ENCODE measurements at places on chromosomes 4 and X.

- DNase-seq: no peak
These were observed 743.8 kb upstream of the ATOH1 start for GRCh38 chr4:93084599-93085305.

- no peak for DNase-seq
These were observed 44.3 kb downstream of the BMPR1B start for GRCh38 chr4:94802091-94802490.

- DNase-seq: no peak
These were observed 878.3 kb downstream of the FSTL5 start for GRCh38 chr4:161285461-161285860.

DNA sequence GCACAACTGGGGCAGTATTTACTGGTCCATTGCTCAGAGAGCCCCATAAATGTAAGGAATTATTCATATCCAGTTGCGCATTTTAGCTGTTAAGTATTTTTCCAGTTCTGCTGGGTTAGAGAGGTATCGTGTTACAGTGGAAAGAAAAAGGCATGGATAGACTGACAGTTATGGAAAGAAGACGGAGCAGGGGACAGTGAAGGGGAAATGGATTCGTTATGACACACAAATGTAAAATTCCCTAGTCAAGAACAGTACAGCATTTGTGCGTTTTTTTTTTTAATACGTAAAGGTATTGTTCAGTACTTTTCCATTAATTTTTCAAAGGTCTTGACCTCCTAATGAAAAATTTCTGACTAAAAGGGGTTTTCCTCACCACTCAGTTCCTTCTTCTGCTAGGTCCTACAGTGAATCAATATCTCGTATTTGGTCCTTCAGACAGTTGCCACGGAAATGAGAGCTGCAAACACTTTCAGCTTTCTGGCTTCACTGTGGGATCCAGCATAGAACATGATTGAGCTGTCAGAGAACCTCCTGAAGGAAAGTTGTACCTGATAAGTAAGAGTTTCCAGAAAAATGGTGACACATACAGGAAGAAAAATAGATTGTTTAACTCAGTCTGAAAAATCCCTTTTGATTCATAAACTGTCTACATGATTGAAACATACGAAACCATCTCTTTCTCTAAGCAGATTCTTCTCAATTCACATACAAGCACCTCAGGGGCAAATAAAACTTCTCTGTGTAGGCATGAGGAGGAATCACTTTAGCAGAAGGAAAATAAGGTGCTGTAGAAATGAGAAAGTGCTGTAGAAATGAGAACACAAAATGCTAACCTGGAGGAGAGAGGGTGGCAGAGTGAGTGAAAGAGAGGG is 21.8 kb upstream of the BBS12 start:
- DNase-seq: no peak

DNA sequence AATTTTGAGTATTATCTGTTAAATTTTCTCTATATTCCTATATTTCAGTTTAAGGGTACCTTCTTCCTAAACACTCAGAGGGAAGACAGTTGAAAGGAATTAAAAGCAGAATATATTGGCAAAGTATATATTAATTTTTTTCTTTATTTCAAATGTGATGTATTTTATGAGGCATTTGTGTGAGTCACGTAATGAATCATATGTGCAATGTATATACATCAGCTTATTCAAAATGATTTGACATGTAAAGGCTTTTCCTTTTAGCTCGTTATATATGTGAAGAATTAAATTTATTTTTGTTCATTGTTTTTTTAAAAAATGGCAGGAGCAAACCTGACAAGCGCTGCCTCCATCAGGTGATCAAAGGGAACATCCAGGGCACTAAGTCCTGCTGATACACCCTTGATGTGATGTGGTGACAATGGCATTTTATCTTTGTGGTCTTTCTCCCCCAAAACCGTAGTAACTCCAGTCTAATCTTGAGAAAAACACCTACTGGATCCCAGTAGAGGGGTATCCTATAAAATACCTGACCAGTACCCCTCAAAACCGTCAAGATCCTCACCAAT is 8.9 kb downstream of the WWC2 start:
- DNase-seq: no peak

DNA sequence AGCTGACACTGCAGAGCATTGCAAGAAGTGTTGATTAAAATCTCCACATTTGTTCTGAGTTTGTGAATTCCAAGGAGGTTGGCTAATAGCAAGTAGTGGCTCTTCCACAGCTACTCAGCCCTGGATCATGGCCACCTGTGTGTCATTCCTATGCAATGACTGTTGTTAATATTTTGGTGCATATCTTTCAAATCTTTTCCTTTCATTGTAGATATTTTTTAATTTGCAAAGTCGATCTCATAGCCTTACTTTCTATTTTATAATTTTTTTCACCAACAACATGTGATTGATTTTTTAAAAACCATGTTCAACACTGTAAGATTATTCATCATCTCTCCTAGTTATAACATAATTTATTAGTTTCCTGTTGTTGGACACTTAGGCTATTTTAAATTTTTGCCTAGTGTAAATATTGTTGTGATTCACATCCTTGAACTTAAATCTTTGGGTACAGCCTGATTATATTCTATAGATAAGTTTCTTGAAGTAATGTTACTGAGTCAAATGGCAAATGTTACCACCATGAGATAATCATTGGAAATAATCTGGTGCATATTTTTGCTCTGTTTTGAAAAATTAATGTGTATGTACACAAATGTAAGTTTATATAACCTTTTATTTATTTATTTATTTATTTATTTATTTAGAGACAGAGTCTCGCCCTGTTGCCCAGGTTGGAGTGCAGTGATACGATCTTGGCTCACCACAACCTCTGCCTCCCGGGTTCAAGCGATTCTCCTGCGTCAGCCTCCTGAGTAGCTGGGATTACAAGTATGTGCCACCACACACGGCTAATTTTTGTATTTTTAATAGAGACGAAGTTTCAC is 17.1 kb upstream of the ARHGAP10 start:
- DNase-seq: no peak

GRCh38 chr4:144288011-144288903 is 147.7 kb upstream of the GYPA start:
- no peak for DNase-seq

DNA sequence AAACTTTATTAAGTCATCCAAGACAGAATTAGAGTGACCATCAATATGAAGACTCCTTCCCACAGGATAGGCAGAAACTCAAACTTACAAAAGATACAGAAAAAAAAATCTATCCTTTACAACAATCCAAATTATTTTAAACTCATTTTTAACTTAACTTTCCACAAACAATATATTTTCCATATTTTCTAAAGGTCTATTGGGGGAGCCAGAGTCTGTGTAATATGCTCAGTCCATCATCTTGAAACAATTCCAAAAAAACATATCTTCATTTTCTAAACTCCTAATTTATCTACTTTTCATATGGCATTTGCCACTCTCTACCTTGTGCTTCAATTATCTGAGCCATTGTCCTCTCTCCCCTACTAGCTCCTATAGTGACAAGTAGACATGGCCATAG is 378.1 kb downstream of the PDGFC start:
- no peak for DNase-seq

DNA sequence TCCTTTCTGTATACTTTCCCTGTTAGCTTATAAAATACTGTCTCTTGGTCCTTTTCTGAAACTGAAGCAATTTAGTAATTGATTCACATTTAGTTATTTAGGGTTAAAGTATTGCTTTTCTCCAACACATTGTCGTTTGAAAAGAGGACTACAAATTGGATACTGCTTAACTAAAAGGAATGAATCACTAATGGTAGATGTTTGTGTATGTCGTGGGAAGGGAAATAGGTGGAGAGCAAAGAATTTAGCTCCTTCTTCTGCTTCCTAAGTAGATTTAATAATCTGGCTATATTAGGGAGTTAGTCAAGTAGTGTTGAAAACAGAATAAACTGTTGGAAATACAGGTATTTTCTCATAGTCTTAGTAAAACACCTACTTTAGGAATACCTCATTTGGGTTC is 27.9 kb downstream of the SLAIN2 start:
- no peak for DNase-seq

DNA sequence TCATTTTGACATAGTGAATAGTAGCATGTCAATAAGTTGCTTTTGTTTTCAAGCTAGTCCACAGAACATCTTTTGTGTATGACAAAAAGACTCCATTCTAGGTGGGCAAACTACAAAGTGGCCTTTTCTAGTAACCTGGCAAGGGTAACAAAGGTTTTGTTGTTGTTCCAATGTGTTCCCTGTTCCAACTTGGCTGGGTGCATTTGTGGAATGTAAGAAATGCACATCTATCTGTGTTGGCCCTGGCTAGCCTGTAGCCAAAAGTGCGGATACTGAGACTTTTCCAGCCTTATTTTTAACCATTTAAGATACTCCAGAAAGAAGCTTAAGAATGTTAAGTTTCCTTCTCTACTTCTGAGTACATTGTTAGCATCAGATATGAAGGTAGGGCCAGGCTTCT is 118.7 kb upstream of the CHRDL1 start:
- DNase-seq: no peak

- DNase-seq: no peak
These were observed 156.6 kb downstream of the DCTD start for GRCh38 chr4:182760551-182761043.

- DNase-seq: no peak
These were observed 36.0 kb upstream of the MXD4 start for GRCh38 chr4:2297606-2298531.

DNA sequence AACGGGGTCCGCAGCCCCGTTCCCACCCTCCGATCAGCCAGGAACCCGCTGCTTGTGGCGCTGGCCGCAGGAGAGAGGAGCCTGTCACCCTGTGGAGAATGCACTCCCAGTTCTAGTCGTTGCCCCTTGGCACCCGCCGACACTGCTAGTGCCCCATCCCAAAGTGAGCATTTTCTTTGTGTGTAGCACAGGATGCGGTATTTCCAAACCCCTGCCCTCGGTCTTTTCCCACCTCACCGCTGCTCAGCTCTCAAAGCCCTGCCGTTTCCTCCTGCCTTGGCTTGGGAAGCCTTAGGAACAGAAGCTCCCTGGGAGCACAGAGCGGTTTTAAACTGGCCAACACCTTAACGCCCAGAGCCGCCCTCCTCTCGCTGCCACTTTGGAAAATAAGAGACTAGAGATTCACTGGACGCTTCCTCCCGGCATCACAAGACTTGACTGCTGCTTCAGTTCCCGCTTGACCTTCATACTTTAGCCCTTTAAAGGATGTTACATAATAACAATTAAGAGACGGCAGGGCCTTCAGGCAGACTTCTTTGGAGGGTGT is 772 bp downstream of the CYP4V2 start:
- DNase-seq: peak; percentile 15

DNA sequence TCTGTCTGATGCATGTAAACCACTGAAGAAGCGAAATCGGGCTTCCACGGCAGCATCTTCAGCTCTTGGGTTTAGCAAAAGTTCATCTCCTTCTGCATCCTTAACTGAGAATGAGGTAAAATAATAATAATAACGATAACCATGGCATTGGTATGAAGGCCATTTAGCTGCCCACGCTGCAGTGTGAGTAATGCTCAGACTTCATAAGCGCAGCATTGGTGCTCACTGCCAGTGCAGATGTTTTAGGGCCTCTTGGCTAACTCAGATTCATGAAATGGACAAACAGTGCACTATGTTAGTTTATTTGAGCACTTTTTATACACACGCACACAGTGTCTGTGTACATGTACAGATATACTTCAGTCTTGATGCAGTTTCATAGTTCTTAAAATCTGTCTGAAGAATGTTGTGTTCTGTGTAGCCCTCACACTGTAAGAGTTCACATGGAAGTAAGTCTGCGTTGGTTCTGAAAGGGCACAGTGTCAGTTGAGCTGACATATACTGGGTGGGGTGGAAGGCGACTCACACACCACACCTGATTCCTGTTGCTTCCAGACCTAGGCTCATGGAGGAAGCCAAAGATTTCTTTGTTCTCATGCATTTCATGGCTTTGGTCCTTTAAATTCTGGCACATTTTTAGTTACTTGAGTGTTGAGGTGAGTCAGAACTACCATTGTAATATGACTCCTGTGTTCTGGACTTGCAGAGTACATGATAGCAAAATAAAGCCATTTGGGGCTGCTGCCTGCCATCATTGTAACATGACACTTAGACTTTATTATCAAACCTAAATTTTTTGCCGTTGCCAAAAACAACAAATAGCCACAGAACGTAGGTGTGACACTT is 68.7 kb downstream of the NSD2 start:
- no peak for DNase-seq
